ENCODE measurements at places on chromosomes 4 and X.

DNA sequence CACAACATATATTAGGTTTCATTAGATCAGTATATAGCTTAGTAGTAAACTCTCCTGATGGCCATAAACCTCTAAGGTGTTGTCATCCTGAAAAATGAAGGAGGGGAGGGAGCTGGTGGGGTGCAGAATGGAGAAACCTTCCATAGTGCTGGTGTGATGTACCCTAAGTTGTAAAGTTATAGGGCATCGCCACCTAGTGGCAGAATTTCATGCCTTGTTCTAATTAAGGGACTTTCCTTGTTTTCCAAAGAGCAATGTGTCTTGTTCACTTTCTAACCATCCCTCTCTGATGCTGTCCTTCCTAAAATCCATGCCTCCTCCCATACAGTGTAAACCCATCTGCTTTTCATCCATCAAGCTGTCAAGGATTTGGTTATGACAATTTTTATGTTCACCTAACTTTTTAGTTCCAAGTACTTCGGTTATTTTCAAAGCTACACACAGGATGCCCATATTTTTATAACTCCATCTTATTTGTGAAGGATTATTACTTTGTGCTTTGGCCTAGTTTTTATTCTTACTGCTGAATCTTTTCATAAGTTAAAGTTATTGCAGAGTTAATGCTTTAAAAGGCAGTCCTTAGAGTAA is 4.5 kb downstream of the NBDY start:
- peak; percentile 48 for DNase-seq

- DNase-seq: no peak
Measured at GRCh38 chrX:125544031-125544660, 224.5 kb downstream of the TEX13C start.

DNA sequence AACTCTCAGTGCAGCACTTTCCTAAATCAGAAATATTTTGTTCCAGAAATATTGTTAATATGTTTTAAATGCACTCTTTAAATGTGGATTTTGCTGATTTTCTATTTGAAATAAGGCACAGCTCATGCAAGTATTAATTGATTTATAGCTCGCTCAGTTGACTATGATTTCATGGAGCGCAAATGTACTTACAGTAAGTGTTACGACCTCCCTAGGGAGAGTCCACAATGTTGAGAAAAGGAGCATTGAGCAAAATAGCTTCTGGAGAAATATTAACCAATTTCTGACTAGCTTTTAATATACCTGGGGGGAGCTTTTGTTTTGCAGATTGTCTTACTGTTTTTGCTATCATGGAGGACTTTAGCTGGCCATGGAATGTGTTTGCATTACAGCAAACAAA is 1687.5 kb downstream of the STIM2 start:
- no peak for DNase-seq

- DNase-seq: no peak
Measured at GRCh38 chr4:38080061-38080974, 120.1 kb downstream of the PTTG2 start.

DNA sequence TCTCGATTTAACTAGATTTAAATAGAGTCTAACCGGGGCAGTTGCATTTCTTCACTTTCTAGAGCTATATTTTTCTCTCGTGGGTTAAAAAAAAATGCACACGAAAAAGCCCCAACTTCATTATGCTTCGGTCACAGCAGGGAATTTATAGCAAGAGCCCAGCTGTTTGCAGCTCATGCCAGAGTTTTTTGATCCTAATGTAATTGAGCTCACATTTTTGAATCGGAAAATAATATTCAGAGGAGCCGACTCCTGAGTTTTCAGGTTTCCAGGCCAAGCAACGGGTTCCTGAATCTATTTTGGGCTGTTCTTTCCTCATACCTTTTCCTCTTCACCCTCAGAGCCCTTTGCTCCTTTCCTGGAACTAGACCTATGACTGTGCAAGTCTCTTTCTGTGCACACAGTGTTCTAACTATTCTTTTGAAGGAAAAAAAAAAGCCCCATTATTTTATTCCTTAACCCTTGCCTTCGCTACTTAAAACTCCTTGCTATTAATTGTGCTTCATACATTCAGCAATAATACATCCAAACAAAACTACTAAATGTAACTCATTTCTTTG is 27.5 kb upstream of the ESX1 start:
- DNase-seq: no peak

DNA sequence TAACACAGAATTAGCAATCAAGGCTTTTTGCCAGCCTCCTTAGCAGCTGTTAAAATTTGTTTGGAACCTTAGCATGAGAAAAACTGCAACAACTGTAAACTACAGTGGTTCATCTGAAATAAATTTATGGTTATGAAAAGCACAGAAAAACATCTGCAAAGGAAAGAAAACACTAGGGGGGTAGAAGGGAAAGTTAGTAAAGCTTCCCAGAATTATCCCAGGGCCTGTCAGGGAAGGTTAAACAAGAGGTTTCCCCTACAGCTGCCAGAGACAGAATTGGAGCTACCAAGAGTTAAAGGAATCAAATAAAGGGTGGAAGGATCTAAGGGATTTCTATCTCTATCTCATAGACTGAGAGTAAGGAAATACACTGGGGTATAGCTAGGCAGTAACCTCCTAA is 234.7 kb upstream of the DIAPH2 start:
- DNase-seq: no peak

DNA sequence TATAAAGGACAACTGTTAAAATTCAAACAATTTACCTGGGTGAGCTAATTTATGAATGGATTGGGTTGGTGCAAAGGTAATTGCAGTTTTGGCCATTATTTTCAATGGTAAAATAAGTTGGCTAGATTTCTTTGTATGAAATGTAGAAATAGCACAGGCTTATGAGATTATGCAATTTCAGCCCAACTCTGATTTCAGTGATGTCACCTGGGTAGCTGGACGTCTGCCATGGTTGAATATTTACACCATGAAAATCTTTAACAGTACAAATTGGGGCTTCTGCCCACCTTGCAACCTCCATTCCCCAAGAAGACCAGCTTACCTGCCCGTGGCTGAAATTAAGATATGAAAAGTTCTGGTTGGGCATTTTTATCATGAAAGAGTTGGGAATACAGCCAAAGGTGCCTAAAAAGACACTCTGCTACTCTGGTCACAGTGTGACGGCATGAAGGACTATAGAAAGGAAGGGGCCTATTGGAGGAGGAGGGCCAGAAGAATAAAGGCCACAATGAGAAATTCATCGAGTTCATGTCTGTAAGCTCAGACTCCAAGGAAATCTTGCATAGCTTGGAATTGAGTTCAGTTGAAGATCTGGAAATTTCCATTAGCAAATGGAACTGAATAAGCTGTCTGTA is 29.7 kb downstream of the EGF start:
- DNase-seq: no peak

DNA sequence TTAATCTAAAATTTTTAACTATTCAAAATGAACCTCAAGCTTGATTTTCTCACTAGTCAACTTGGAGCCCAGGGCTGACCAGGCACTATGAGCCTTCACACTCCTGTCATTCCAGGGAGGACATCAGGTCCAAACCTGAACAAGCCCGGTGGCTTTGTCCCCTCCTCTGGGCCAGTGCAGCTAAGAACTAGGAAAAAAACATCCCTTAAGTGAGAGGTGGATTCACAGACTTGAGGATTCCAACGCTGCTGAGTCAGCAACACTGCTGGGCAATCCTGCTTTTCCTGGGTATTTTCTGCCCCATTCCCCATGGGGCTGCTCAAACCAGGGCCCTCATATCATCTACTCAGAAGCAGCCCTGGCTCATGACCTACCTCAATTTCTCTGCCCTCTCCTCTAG is 4.0 kb downstream of the RNF212 start:
- no peak for DNase-seq

DNA sequence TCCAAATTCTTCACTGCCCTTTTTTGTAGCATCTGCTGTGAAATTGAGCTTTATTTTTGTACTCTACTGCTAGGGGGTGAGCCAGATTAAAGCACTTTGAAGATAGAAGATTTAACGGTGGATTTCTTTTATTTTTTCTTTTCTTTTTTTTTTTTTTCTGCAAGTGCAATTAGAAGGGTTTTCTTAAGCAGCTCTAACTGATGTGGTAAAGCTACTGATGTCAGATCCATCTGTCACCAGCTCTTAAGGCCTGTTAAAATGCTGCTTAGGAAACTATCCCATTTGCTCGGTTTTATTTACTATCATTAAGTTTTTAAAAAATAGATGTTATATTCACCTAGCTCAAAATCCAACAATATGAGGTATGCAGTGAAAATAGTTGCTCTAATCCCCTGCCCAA is 7.1 kb downstream of the NDUFA1 start:
- DNase-seq: no peak

GRCh38 chr4:20418861-20419451 is 167.3 kb downstream of the SLIT2 start:
- DNase-seq: peak; percentile 25

- DNase-seq: no peak
Measured at GRCh38 chrX:148135738-148136137, 154.6 kb downstream of the FMR1NB start.

DNA sequence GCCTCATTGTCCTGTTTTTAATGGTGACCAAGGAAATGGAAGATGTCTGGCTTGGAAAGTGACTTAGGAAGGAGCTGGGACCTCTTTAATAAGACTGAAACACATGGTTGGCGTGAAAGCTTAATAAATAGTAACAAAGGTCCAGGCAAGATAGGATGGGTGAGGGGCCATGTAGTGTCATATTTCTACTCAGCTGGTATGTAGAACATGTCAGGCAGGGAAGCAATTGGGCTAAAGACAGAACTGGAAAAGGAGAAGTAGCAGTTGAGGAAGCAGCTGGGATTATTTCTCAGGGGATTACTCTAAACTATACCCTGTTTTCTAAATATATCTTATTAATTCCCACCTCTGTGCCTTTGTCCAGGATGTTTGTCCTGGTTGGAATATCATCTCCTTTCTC is 18.6 kb downstream of the ITGB1BP2 start:
- DNase-seq: no peak

DNA sequence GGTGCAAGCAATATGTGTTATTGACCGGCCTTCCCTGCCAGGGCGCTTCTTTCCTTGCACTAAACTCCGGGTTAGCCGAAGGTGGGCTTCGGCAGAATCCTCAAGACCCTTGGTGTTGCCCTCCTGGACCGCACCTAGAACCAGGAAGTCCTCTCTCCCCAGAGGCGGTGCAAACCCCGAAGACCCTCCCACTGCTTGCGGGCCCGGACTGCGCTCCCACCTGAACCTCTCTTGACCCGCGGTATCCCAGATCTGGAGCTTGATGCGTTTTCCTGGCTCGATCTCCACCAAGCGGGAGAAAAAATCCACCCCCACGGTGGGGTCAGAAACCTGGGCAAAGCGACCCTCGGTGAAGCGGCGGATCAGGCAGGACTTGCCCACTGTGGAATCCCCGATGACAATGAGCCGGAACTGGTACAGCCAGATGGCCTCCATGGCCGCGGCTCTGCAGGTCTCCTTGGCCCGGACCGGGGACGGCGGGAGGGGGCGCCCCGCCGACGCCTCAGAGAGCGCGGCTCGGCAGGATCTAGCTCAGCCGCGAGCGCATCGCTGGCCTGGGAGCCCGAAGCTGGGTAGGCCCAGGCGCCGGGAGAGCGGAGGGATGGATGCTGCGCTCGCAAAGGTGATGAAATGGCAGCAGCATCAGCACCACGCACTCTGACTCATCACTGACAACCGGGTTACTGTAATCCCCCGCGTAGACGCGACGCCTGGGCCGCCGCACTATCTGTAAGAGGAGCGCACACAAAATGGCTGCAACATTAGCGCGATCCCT is at the start of gene RAB39B:
Gene RAB39B (minus strand): TSS at position 638 of the 775 bp plus-strand sequence. CDS start 203 bp downstream, at position 435.
- peak; percentile 42 for DNase-seq

- DNase-seq: peak; percentile 37
Measured at GRCh38 chr4:166064721-166065120, 191.7 kb downstream of the TLL1 start.

DNA sequence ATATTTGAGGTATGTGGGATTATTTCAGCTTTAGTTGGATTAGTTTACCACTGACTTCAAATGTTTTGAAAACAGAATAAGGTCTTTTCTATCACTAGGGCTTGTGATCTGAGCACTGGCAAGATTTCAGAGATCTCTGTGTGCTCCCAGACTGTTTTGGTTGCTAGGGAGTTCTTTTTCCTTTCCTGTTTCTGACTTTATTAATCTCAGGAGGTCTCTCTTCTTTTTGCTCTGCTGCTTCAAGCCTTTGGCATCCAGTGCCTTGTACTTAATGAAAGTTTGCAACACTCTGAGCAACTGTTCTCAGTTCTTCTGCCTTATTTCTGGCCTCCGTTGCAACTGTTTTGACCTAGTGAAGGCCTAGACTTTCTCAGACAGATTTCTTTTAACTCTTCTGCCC is 32.1 kb upstream of the PAQR3 start:
- DNase-seq: no peak

DNA sequence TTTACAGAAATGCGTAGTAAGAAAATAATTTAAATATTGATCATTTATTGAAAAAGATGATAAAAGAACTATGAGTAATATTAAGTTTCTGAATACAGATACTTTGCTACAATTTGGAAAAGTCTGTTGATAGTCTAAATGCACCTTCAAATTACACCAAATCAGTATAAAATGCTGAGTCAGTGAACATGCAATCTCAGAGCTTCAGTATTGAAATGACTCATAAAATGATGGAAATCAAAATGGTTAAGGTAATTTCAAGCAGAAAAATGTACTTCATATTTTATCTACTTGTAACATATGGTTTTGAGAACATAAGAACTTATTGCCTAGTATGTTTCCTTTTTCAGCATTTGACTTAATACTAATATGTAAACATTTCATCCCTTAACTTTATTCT is 448.2 kb downstream of the PCDH10 start:
- DNase-seq: no peak

DNA sequence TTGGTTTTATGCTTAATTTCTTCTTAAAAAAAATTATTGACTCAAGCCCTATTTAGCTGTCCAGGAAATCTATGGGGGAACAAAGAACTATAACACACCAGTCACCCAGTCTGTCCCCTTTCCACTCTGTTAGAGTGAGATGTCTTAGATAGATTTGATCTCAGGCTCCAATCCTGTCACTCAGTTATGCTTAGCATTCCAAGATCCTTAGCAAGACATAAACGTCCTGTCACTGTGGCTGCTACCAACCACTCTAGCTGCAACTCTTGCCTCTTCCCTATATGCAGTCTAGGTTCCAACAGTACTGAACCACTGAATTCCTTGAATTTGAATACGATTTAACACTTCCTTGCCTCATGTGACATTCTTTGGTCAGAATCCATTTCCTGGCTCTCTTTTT is 241.9 kb upstream of the NWD2 start:
- no peak for DNase-seq

GRCh38 chr4:114998316-114998715 is 115.1 kb downstream of the NDST4 start:
- DNase-seq: no peak

DNA sequence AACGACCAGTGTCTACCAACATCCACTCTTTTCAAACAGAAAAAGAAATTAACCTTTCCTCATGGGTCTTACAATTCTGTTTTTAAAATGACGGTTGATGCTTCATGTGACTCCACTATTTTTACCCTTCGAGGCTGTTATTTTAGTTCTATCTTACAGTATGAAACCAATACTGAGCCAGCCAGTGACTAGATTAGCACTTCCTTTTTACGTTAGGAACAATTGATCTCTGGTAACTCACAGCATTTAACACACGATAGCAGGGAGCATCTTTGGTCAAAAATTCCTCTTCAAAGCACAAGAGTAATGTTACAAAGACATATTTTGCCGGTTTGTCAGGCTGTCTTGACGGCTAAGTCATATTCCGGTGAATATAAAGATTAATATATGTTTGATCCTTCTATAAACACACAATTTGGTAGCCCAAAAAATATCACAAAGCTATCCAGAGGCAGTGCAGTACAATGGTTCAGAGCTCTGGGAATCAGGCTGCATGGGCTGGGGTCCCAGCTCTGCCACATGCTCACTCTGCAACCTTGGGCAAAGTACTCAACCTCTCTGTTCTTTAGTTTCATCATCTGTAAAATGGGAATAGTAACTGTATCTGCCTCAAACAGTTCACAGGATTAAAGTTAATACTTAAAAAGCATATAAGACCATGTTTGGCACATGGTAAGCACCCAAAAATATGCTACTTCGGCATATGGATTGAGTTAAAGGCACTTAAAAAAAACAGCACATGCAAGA is 62.9 kb upstream of the TXK start:
- no peak for DNase-seq

All from COR-L47 (cell line).